ENCODE measurements at places on chromosomes 7 and 10. TPM values are rescaled to one million over a fixed set of nuclear protein-coding genes. Genes with fewer than 3 reads are reported as not detected.

Gene DLX5
- not detected for total RNA-seq

- DNase-seq = no peak
Observed at GRCh38 chr10:59354434-59354833, 7.9 kb downstream of the FAM13C start.

GRCh38 chr7:15802425-15802824 is 115.9 kb upstream of the MEOX2 start:
- no peak for DNase-seq

DNA sequence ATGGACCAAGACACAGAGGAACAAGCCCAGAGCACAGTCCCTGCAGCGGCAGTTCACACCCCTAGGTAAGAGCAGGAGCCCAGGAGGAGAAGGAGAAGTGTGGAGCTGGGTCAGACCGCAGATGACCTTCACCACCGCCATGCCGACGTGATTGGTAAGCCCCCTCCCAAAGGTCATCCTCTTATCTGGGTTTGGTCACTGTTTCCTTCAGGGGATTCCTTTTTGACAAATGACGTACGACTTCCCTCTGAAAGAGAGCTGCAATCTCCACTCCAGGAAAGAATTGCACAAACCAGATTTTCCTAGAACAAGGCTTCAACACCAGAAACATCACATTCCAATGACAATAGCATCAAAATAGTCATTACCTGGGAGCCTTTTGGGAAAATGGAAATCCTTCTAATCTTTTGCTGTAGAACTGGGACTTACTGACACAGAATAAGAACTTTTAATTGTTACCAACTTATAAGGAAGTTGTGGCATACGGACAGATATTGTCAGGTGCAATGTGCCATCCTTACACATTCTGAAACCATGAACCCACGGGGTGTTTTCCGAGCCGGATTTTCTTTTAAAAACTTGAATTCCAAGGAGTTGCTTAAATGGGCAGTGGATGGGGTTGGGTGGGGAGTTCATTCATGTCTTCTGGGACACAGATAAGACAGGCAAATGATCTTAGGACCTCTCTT is 20.8 kb upstream of the ADAM12 start:
- DNase-seq = no peak

DNA sequence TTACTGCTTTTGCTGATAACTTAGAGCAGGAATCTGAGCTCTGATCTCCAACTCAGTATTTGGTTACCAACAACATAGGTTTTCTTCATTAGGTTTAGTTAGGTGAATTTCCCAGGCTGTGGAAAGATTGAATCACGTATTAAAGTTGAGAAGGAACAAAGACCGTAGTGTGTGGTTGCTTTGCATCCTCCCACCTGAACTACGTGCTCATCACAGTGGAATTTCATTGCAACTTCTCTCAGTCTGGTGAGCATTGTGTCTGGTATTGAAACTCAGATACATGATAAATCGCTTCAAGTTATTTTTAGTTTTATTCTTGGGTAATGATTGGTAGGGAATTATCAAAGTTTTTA is 139.4 kb upstream of the AKR1E2 start:
- no peak for DNase-seq

Measured in activated T-helper 2 cell treated with anti-CD3 and anti-CD28 coated beads, Interferon-gamma antibody, Interleukin-2, Interleukin-4, amounts not matched to agents 10 μg/mL and 5 μg/mL and 100 μg/mL, durations not matched to agents 14 hours and 24 hours and 36 hours (primary cell).